ENCODE measurements at places on chromosomes 16 and 17.

DNA sequence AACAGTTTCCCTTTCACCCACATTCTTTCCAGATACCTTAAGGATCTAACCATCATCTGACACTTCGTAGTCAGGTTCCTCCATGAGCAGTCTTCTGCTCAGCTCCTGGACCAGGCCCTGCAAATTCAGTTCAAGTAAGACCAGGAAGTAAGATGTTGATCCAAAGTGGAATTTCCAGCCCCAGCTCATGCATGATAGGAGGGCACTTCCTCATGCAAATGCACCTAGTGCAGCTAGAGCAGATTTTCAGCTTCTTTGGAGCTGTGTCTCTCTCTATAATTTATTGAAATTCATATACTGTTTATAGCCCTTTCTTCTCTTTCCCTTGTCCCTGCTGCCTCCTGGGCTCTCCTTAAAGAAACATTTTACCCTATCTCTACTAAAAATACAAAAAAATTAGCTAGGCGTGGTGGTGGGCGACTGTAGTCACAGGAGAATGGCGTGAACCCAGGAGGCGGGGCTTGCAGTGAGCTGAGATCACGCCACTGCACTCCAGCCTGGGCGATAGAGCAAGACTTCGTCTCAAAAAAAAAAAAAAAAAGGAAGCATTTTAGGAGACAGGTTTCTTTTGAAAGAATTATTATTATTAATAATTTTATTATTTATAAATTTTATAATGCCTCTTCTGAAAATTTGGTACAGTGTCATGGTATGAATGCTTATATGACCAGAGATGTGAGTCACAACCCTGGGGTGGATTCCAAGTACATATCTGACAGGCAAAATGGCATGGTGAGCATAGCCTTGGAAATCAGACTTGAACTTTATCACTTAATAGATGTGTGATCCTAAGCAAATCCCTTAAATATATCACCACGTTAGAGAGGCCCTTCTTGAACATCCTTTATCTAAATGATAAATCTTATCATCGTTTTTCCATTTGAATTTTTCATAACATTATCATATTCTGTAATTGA, 94.3 kb downstream of the SSH2 start:
- no peak for DNase-seq

DNA sequence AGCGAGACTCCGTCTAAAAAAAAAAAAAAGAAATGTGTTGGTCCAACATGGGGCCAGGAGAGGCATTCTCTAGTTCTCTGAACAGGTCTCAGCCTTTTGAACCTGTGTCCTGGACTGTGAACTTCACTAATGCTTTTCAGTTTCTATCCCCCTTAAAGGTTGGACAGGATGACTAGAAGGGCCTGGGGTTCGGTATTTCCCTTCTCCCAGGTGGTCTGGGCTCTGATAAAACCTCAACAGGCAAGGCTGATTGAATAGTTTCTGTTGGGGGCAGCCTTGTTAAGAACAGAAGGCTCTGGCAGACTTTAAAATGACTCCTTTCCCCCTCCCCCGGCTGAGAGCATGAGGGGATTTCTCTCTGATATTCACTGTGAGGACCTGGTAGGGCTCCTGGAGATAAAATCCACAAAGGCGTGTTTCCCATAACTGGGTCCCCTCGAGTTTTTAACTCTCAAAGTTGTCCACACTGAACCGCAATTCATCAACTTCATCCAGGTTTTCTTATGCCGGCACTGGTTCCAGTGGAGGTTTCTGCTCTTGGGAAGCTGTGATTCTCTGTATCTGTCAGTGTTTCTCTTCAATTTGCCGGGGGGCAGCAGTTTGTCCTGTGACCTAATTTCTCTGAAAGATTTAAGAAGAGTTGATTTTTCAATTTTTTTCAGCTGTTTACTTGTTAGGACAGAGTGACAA, 91.3 kb downstream of the METRNL start:
- no peak for DNase-seq

DNA sequence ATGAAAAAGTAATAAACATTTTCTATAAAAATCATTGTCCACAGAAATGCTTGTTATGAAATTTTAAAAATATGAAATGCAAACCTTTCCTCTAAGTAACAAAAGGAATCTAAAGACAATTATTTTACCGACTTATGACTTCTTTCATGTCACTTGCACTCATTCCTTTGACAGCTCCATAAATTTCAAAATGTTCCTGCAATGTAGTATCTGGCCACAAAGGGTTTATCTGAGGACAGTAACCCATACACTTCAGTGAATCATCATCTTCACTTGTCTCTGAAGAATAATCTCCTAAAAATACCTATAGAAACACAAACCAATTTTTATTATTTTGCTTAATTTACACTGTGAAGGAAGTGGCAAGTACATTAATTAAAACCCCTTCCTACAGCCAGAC, 25.6 kb upstream of the ABCA10 start:
- no peak for DNase-seq

- DNase-seq, result no peak
These were observed 84.8 kb upstream of the TNRC6C start for GRCh38 chr17:77873500-77874302.

DNA sequence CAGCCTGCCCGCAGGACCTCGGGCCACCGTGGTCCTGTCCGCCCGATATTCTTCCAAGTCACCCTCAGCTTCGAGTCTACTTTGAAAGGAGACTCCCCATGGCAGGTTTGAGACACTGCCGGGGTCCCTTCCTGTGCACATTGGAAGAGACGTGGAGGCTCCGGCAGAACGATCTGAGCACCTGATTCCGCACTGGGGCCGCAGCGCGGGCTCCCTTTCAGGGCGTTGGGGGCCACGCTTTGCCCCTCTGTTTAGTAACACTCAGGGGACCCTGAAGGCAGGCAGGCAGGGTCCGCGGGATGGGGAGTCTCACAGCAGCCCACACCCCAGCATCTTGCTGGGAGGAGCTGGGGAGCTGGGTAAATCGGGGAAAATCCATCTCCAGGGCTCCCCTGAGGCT, 30.6 kb downstream of the SOX8 start:
- no peak for DNase-seq

DNA sequence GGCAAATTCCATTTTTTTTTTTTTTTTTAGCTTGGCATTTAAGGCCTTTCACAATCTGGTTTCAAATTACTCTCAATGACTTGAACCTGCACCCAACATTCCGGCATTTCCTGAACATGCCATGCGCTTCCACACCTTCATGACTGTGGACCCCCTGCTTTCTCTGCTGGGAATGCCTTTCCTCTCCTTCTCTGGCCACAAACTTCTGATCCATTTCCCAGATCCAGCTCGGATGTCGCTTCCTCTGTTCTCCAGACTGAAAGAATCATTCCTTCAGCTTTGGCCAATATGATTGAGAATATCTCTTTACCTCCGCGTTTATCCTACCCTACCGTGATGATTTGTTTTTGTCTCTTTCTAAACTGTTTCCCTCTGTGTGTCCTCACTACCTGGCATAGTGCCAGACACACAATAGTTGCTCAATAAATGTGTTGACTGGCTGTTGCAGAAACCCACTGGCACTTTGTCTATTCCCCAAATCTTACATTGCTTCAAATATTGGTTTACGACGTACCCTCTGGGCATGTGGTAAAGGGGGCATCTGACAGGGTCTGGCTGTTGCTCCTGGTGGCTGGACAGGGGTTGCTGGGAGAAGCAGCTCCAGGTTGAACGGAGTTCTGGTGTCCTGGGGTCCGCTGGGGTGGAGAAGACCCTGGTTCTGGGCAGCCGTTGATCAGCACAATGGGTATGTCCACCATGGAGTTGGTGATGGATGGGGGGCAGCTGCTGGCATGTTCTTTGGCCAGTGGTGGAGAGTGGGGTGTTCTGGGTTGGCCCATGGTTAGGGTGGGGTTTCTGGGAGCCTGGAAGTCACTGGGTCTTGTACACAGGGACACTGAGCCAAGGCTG, 14.7 kb downstream of the TNS4 start:
- no peak for DNase-seq
